D721Med (cell line): ENCODE measurements at places on chromosomes 12 and 14.

- DNase-seq, result no peak
Observed at GRCh38 chr12:94586589-94587259, 63.6 kb downstream of the TMCC3 start.

- no peak for DNase-seq
Observed at GRCh38 chr12:71703206-71703605, 17.3 kb downstream of the TMEM19 start.

DNA sequence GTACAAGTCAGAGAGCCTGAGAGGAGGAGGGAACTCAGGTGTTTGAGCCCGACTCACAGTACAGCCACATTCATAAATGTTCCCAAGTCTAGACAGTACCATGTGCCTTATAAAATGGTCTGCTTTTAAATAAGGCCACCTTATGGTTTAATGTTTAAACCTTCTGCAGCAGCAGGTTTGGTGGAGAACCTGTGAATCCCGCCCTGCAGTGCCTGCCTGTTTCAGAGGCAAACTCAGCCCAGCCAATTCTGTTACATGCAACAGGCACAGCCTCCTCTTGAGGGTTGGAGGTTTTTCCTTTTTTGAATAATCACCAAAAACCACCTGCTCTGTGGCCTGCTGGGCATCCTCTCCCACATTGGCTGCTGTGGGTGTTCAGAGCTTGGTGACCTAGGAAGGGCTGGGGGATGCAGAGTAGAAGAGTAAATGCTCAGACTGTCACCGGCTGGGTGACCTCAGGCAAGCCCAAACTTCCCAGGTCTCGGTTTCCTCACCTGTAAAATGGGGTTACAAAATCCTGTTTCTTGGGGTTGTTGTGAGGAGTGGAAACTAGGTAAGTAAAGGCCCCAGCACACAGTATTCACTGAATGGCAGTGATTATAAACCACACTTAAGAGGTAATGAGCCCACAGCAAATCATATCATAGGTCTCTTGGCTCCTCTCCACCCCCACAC is 28.0 kb downstream of the NUAK1 start:
- no peak for DNase-seq

GRCh38 chr14:53011053-53011462 is 60.2 kb upstream of the FERMT2 start:
- no peak for DNase-seq

DNA sequence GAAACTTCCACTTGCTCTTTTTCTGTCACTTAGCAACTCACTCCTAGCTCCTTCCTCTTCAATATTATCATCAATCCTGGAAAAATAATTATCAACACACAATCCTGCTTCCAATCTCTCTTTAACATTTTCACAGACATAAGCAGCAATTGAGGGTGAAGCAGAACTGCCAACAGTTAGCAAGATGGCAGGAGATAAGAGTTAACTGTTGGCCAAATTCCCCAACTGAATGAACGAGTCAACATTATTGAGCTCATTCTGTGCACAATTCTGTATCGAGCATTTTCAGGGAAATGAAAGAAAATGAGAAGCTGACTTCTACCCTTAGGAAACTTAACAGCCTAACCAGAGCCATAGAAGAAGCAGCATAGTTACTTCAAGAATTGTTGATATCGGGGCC is 152.0 kb downstream of the KCNA5 start:
- DNase-seq, result no peak

- DNase-seq, result no peak
Observed at GRCh38 chr14:102796661-102797190, 19.5 kb downstream of the TRAF3 start.

- no peak for DNase-seq
Observed at GRCh38 chr14:20492486-20492885, 12.9 kb upstream of the RNASE10 start.

DNA sequence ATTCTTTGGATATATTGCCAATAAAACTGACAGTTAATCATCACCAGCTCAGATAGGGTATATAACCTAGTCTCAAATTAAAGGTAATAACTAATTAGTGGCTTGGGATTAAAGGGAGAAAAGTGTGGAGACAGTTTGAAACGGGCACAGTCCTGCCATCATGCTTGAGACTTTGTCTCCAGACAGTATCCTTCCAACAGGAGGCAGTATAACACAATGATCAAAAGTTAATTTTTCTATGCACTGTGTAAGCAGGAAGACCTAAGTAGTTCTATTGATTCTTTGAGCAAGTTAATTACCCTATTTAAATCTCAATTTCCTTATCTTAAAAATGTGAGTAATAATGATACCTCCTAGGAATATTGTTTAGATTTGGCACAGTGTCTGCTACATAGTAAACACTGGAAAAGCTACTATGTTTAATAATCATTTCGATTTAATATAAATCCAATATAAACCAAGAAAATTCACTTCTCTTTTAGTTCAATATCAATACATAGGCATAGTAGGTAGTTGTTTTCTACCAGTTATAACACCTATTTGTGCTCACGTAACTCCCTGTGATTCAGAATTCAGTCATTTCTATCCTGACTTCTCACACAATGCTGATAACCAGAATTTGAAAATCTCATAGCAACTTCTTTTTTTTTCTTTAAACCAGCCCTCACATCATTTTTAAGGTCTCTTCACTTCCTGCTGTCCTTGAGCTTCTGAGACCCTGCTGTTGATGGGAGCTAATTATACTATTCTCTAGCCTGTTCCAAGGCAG is 53.7 kb downstream of the GALNT4 start:
- DNase-seq, result no peak

- no peak for DNase-seq
Observed at GRCh38 chr14:97946641-97947040, 1149.5 kb downstream of the VRK1 start.

- no peak for DNase-seq
Observed at GRCh38 chr14:66610154-66610563, 102.2 kb downstream of the GPHN start.

DNA sequence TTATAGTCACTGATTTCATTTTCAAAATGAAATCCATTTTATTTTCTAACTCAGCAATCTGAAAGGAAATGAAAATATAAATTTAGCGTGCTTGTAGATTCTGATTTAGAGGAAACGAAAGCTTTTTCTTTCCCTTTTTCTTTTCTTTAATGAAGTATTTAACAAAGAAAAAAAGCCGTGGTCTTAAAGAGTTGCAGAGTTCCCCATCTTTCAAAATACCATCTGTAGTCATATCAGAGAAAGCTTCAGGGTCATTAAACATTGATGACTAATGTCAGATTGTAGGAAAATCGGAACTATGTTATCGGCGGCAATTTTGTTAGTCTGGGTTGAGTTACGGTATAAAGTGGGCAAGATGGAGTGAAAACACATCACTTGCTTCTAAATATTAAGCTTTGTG is 32.3 kb downstream of the DRAM1 start:
- no peak for DNase-seq

DNA sequence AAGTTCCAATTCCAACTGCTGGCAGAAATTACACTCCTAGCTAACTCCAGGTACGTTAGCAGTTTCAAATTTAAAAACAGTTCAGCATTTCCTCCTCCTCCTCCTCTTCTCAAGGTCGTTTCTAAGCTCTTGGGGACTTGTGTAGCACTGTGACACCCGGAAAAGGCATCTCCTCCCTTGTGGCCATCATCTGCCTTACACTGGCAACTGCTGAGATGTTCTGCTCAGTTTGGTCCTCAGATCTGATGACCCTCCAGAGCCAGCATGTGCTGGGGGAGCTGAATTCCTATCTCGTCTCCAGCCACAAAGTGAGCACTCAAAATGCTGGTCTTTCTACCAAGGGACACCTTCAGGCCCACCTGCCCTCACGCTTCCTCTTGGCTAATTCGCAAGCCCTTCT is 43.5 kb upstream of the CDKN3 start:
- no peak for DNase-seq

DNA sequence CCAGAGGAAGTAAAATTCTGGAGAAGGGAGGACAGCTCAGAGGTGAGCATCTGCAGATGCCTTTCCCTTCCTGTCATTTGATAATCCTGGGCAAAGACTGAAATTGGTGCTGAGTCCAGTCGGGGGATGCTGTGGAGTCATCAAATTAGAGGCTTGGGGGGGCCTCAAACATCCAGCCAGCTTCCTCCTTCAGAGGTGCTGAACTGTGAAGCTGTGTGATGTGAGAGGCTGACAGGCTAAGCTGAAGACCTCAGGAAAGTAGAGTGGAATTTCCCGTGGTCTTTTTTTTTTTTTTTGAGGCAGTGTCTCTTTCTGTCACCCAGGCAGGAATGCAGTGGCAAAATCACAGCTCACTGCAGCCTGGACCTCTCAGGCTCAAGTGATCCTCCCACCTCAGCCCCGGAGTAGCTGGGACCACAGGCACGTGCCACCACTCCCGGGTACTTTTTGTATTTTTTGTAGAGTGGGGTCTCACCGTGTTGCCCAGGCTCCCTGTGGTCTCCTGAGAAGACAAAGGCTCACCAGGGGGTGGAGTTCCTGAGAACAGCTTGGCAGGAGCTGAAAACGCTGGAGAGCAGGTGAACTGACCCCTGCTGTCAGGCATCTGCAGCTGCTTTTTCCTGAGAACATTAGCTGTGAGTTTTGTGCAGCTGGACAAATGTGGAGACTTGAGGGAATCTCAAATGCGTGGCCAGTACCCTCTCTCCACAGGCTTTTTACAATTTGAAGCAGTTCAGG is 6.1 kb upstream of the TCL1B start:
- no peak for DNase-seq
